Stimulated activated CD4-positive, alpha-beta T cell treated with anti-CD3 and anti-CD28 coated beads, Interleukin-4, amount 100 ng/mL, for 1 hour (primary cell): ENCODE measurements at places on chromosomes 12 and 14.

GRCh38 chr12:83198291-83199015 is 511.7 kb downstream of the TMTC2 start:
- DNase-seq, result no peak

GRCh38 chr12:124740691-124741137 is 123.0 kb downstream of the SCARB1 start:
- peak; percentile 26 for DNase-seq

GRCh38 chr12:28457785-28458184 is 267.5 kb downstream of the CCDC91 start:
- no peak for DNase-seq

DNA sequence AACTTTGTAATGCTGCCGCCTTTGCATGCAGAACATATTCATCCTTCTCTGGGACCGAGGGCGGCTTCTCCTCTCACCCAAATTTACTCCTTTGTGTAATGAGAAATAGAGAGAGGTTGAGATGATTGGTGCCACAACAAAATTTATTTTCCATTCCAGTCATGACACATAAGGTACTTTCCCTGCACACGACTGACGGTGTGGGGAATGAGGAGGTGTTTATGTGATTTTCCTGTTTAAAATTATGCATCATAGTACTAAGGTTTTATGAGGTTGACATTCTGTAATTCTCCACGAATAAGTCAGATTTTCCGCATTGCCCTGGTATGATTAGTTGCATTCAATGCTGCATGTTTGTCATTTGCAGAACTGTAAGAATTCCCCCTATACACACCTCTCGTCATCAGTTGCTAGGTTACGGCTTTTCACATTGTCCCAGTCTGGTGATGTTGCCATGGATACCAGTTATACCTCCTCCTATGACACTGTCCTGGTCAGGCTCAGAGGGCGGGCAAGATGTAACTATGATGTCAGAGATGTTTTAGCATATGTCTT is 23.1 kb downstream of the BICDL1 start:
- DNase-seq, result peak; percentile 61

- no peak for DNase-seq
These were observed 86.0 kb upstream of the HIF1A start for GRCh38 chr14:61609191-61609843.

DNA sequence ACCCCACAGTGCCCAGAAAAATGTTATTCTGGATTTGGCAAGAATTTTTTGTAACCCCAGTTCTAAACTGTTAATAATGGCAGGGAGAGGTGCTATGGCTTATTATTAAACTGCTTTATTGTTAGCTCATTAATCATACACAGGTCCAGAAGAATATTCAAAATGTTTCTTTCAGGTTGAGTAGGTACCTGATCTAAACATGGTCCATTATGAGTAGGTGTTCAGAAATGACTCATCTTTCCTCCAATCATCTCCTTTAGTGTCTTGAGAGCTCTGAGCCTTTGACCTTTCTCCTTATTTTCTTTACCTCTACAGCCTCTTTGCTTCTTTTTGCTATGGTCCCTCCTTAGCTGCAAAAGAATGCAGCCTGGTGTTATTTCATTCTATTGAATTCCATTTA is 211.0 kb upstream of the GARIN6 start:
- DNase-seq, result no peak

DNA sequence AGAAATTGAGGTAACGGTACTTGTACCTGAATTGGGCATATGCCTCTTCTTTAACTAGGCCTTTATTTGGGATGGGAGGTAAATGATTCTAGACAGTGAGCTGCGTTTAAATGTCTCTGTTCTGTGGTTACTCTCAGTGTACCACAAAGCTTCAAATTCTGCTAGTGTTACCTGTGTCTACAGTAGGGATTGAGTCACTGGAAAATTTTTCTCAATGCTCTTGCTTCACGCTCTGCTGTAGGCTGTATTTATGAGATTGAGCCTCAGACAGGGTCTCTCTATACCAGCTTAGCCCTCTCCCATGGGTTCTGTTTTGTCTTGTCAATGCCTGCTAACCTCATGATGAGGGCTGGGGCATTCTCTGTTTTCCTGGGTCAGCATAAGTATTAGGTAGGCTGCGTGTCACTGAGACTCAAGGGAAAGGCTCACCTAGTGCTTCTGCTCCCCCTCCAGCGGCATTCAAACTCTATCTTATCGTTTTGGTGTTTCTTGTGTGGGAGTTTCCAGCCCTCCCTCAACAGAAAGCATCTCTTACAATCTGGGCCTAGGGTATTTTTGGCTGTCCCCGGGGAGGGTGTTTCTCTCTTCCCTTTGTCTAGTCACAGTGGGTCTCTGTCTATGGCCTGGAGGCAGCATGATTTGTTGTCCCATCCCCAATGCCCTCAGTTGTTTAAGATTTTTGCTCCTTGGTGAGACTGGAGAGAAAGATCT is 285.8 kb downstream of the ADGRD1 start:
- no peak for DNase-seq

- peak; percentile 35 for DNase-seq
These were observed 512 bp downstream of the PDE1B start for GRCh38 chr12:54549774-54550451.

DNA sequence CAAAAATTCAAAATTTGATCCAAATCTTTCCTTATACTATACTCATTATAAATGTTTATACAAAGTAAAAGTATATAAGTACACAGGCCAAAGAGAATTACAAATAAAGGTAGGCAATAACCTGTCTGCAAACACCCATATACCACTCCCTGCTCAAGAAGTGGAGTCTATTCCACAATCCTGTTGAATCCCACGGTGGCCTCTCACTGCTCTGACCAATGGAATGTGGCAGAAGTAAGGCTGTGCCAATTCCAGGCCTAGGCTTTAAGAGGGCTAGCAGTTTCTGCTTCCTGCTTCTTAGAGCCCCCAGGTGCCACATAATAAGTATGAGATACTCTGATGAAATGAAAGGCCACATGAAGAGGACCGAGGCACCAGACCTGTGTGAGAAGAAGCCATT is 79.8 kb upstream of the CFL2 start:
- no peak for DNase-seq

DNA sequence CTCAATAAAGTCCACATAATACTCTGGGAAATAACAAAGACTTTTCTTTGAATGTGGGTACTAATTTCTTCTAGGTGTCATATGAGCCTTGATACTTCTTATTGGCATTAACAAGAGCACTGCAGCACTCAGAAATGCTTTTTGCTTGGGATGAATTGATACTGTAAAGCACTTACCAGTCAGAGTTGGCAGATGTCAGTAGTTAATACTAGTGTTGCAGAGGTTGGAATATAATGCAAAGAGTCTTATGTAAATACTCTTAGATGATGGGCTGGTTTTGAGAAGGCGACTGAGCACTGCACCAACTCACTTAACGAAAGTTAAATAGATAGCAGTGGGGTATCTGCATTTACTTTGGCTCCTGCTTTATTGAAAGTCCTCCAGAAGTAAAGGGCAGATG is 25.6 kb upstream of the MBIP start:
- no peak for DNase-seq
